HFFc6 (cell line): ENCODE measurements at places on chromosomes 2 and 18.

- DNase-seq = no peak
Observed at GRCh38 chr18:59159986-59160385, 20.3 kb downstream of the SEC11C start.

DNA sequence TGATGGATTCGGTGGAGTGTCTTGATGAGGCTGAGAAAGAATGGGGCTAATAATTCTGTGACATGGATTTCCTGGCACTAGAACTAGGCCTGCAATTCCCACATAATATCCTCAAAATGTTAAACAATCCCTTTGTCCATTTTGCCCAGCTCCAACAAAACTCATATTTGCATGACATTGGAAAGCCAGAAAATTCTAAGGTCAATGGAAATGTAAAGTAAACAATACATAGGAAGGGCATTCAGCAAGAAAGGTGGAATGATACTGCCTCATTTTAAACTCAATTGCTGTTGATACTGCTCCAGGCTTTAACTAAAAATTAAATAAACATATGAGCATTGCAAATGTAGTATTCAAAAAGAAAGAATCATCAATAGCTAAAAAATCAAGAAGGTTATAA is 434.8 kb upstream of the SLC8A1 start:
- DNase-seq = no peak

DNA sequence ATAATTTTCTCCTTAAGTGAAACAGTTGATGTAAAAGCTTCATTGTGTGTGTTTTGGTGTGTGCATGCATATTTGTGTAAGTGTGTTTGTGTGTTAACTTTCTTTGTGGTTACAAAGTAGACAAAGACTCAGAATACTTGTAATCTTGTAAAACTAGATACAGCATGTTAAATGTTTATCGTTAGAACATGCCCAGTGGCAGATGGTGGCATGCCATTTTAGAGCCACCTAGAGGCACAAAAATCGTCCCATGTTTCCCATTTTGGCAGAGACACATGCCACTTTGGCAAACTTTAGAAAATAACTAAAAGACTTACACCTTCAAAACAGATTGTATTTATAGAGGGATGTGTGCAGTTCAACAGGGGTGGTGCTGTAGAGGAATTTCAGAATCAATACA is 224.1 kb downstream of the LRP1B start:
- DNase-seq = no peak

DNA sequence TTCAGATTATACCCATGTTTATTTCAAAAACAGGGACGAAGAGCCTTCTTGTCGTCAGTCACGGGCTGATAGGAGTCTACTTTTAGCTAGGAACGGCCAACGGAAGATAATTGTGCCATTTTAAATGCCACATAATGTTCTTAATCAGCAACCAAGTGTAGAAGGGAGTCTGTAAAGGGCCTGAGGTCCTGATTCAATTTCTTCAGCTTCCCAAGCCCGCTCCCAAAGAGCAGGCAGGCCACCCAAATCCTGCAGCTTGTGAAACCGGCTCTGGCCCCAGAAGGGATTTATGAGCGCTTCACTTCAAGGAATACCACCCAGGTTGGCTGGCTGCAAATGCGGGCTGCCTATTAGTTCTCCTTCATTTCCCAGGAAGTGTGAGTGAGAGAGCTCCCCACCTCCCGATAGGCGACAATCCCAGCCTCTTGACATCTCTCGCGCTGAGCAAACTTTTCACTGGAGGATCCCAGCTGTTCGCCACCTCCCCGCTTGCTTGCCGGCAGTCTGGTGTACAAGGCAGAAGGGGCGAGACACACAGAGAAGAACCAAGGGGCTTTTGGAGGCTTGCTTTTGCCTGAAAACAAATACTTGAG is 272.9 kb downstream of the CDH20 start:
- peak; percentile 51 for DNase-seq

- DNase-seq = no peak
Observed at GRCh38 chr2:222299906-222300725, 1.3 kb upstream of the PAX3 start.

- peak; percentile 89 for DNase-seq
Observed at GRCh38 chr2:196234672-196235071, 63.3 kb upstream of the STK17B start.

GRCh38 chr2:174600349-174600748 is 2.7 kb upstream of the WIPF1 start:
- no peak for DNase-seq

DNA sequence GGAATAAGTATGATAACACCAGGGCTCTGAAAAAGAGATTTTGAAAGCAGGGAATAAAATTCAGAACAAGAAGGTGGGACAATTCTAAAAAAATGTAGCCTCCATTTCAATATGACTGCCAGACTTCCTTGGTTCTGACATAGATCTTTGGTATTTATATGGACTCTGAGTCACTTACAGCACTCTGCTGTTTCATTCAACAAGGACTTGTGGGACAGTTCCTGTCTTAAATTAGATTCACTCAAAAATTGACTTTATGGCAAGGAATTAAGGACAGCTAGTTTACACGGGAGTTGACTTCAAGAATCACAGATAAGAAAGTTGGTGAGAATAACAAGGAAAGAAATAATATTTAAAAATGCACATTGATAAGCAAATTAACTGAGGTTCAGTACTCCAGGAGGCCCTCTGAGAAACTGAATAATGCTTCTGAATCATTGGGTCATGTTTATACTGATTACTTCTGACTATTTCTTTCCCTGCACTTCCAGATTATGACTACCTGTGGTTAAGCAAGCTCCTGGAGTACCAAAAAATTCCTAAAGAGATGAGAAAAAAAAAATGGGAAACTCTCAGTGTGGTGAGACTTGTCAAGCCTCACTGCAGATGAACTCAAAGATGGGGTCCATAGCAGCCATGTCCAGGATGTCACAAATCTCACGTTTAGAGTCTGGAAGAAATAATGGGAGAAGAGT is 828.3 kb upstream of the PIK3C3 start:
- peak; percentile 53 for DNase-seq

DNA sequence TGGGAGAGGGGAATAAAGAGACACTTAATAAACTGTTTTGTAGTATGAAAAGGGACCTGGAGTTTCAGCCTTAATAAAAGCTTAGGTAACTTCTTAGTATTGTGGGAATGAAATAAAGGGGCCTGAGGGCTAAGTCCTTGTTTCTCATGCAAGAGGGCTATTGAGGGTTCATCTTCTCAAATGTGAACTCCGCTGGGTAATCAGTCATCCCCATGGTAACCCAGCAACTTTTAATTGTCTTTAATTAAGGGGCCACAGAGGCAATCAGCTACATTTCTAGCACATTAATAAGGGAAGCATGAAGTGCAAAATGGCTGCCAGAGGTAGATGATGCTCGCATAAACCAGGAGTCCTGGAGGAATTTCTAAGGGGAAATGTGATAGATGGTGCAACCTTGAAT is 1784.2 kb upstream of the CELF4 start:
- no peak for DNase-seq
